ENCODE measurements at places on chromosomes 1 and 21.
A peak's percentile ranks its signal among the peaks of the same experiment; 100 is the strongest.

GRCh38 chr1:9730096-9730901 lies 78.8 kb downstream of the PIK3CD start:
- DNase-seq = no peak

DNA sequence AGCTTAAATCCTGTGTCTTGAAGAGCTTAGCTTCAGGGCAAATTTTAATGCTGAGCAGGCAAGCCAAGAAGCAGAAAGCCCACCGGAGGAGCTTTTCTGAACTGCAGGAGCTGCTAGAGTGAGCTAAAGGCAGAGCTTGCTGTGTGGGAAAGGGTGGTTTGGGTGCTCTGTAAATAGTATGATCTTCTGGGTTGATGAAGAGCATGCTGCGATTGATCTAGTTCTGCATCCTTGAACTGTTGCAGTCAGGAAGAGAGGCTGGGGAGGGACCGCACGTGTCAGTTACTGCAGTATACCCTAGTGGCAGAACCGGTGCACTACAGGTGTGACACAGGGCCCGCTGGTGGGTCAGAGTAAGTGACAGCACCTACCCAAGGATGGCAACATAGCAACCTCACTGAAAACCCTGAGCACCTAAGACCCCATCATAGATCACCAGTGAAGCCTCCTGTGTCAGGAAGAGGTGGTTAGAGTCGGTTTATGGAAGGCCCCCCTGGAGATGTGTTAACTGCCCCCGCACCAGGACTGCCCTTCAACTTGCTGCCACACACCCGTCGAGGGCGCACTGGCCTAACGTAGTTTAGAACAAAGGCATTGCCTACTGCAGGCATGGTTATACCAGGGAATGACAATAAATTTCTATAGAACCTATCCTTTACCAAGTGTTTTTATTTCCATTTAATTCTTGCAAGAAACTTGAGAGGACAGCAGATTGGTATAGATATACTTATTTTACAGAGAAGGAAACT lies 146.0 kb upstream of the KIAA0040 start:
- peak; percentile 39 for DNase-seq

- no peak for DNase-seq
These were observed 10.1 kb upstream of the PLA2G5 start for GRCh38 chr1:20059847-20060246.

DNA sequence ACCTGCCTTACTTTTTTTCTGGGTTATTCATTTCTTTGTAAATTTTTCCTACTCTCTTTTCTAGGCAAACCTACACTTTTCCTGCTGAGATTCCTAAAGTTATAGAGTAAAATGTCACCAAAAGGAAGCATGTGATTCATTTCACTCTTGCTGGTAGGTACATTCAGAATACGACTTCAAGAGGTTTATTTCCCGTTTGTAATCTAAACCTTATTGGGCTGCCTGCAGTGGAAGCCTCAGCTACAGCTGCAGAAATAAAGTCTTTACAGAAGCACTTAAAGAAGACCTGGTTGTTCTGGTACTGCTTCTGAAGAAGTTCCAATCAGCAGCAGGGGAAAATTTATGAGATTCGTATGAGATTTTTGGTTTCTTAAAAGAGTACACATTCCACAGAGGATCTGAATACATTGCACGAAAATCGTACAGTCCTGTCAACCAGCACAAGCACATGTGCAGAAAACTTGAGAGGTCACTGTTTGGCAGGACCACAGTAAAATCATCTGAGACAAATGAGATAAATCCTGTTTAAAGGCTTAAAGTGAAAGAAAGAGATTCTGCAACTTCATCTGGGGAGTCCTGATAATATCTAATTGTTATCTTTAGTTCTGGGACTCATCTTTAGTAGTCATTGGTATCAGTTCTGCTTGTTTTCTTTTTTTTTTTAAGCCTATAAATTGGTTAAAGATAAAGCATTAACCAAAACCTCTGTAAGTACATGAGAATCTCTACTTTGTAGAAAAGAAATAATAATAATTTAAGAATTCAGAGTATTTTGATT lies 109.9 kb upstream of the ADGRL2 start:
- DNase-seq = no peak

DNA sequence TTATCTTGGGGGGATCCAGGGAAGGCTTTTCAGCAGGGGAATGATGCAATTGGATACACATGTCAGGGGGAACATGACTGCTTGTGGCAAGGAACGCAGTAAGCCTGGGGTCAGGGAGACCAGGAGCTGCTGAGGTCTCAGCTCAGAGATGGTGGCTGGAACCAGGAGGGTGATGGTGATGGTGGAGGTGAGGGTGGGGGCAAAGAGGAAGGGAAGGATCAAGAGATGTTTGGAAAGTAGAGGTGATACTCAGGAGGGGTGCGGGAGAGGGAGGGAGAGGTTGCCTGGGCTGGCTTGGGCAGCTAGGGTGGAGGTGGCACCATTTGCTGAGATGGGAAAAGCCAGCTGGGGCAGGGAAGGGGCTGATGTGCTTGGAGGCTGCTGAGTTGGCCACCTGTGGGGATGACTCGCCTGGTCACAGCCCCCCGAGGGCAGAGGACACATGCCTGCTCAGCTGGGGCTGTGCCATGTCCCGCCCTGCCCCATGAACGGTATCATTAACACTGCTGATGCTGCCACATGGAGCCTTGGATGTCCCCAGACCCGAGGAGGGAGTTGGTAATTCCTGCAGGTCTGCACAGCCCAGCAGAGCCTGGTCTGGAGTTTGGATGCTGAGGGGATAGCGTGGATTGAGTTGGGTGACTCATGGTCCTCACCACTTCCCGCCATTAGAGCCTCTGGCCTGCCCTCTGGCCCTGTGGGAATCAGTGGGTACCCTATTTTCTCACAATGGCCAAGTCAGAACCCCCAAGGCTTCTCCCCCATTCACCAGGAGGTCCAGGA lies 6.3 kb upstream of the PADI1 start:
- no peak for DNase-seq

- DNase-seq = no peak
These were observed 34.1 kb upstream of the ADARB1 start for GRCh38 chr21:45040157-45040711.

GRCh38 chr1:34263406-34263805 lies 86.7 kb downstream of the C1orf94 start:
- DNase-seq = no peak

GRCh38 chr1:14855268-14855667 lies 256.8 kb downstream of the KAZN start:
- no peak for DNase-seq

DNA sequence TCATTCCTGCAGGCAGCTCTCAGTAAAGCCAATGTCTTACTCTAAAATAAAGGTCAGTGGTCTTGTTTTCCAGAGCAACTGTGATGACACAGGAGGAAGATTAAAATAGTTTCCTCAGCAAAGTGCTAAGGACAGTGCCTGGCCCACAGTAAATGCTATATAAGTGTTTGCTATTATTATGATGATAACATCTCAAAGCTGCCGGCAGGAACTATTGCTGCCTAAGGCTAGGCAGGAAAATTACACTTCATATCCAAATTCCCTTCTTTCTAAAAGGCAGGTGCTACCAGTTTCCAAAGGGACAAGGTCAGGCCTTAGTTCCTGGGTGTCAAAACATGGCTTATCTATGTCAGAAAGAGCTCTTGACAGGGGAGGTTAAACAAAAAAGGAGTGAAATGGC lies 401.3 kb downstream of the HHAT start:
- DNase-seq = no peak

GRCh38 chr1:178645808-178646200 lies 79.2 kb upstream of the RALGPS2 start:
- DNase-seq = no peak

DNA sequence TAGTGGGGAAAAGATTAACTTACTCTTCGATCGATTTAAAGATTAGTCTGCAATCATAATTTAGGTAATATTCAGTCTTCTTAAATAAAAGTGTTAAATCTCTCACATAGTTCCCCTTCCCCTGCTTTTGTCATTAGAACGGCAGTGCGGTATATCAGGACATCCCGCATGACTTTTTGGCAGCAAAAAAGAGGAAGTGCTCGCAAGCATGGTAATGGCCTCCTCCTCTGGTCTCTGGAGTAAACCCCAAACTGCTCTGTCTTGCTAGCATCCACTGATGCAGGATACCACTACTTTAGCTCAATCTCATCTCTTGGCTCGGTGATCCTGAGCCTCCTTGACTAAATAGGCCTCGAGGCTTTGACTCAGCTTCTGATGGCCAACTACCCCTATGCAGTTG lies 78.7 kb upstream of the VAV3 start:
- DNase-seq = no peak

DNA sequence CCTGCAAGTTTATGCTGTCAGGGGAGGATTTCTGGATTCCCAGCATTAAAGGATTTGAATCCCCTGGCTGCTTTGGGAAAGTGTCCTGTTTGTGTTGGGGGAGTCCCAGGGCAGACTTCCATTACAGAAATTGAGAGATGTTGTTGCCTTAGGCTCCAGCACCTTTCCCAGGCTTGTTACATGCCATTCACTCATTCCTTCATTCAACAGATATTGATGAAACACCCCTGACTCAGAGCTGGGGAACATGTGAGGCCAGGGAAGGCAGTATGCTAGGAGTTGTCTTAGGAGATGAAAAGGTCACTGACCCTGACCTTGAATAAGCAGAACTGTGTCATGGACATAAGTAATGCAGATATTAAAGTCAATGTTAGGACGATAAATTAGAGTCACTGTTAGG lies 161.7 kb downstream of the NTMT2 start:
- DNase-seq = no peak

GRCh38 chr1:197686231-197686630 lies 89.0 kb downstream of the DENND1B start:
- no peak for DNase-seq

- no peak for DNase-seq
These were observed 2.7 kb downstream of the PLEKHG5 start for GRCh38 chr1:6488602-6489382.

DNA sequence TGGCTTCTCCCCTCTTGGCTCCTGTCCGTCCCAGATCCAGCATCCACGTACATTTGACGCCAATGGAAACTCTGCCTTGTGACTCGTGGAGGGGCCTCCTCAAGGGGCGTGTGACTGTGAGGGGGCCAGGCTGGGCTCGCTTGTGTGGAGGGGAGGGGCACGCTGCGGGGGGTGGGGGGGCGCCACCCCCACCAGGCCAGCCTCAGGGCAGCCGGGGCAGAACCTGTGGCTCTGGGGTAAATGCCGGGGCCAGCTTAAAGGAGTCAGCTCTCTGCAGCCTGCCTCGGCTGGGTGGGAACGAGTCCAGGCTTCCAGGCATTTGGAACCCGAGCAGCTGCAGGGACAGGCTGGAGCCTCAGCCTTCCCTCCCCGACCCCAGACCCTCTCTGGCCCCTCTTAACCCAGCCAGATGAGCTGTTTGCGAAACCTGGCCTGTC lies 94.1 kb downstream of the SIK1 start:
- DNase-seq = no peak

- no peak for DNase-seq
These were observed 119.5 kb upstream of the CSF3R start for GRCh38 chr1:36602184-36602583.

DNA sequence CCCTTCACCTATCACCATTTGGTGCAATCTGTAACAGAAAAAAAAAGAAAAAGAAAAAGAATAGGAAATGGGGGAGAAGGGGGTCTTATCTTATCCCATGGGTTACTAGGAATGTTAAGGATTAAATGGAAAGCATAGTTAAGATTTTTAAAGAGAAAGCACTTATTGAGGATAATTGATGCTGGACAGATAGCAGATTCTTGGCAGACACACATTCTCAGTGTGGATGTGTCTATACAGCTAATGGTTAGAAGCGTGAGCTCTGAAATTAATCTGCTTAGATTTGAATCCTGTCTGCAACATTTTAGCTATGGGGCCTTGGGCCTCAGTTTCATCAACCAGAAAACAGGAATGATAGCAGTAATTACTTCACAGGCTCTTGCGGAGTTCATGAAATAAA lies 67.1 kb downstream of the SSBP3 start:
- no peak for DNase-seq

DNA sequence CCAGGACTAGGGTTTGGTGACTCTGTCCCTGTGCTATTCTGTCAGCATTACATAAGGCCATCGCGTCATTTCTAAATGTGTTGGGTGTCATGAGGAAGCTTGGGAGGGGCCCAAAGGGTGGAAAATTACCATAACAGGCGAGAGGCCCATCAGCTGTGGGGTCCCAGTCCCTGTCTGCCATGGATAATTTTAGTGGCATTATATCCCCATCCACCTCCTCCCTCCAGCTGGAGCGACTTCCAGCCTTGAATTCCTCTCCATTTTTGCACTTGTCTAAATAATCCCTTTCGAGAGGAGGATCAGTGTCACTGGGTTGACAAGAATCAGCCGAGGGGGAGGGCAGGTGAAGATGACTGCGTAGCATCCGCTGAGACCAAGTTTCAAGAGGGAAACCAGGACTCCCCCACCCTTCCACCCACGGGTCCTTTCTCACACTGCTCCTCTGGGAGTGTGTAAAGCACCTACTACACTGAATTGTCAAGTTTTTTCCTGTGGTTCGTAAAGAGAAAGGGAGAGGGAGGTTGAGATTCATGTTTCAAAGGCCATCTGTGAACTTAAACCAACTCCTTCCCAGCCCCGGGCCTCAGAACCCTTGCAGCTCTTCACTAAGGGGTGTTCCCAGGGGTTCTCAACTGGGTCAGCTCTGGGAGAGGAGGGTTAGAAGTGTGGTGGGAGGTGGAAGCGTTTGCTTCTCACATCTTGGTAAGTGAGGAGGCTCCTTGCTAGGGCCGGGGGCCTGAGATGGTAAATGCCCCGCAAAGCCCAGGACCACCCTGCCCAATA lies 29.2 kb downstream of the VASH2 start:
- DNase-seq = peak; percentile 4

DNA sequence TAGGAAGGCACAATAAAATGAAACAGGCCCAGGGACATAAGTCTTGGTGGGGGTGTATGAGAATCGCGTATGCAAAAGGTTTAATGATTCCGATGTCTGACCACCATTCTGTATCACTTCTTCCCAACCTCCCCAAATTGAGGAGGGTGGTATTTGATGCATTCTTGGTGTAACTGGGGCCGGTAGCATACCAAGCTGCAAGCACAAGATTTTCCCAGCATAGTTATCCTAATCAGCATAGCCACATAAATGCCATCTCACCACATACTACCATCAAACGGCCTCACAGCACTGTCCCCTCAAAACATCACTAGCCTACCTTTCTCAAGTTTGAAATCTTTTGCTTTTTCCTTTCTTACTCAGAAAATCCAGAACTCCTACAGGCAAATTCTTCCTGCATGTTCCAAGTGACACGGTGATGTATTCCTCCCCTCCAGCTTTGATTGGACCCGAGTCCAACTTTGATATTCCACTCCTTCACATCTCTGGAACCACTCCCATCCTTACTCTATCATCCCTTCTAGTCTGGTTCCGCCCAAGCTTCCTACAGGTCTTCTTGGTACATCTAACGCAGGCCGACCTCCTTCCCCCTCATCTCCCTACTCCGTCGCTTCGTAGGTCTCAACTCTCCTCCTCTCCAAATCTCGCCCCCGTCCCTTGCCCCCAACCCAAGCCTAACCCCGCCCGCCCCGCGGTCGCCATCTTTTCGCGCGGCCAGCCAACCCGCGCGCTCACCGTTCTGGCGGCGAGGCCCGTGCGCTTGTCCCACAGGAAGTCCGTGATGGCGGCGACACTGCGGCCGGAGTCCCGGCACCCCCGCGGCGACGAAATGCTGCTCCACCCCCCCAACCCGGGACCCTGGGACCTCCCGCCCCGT lies 600 bp downstream of the CLK2 start:
- DNase-seq = no peak

Measured in stimulated activated CD4-positive, alpha-beta T cell treated with anti-CD3 and anti-CD28 coated beads, Interleukin-1b, Interleukin-23, amount 100 ng/mL, for 1 hour (primary cell).